ENCODE measurements at places on chromosomes 1 and 21.

- peak; percentile 68 for DNase-seq
Observed at GRCh38 chr1:11478571-11479374, at the start of gene DISP3. DISP3 (plus strand) TSS chr1:11479155; CDS start chr1:11500993, 21,838 bp downstream.

DNA sequence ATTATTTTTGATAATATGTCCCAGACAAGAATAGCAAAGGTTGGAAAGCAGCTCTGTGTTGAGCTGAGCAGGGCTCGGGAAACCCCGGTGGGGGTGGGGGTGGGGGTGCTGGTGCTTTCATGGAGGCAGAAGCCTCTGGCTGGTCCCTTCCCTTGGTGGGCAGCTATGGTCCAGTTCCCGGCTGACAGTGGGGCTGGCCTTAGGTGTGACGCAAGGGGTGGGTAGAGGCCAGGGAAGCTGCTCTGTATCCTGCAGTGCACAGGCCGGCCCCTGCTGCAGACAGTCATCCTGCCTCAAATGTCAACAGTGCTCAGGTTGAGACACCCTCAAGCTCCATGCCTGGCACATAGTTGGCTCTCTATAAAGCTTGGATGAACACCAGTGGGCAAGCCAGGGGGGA lies 8.9 kb downstream of the ACTL8 start:
- DNase-seq = no peak

DNA sequence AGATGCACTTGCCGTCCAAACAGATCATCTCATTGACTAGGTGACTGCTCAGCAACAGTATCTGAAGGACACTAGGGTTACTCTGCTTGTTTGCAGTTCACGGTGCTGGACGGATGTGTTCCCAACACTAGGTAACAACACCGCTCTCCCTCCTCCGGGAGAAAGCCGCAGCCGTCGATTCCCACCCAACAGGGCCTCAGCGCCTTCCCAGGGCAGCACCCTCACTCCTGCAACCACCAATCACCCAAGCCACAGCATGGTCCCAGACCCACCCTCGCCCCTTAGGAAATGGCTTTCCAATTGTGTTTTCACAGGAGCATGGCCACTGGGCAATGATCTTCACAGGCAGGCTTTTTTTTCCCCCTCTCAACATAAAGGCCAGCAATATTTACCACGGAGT lies 779 bp downstream of the TLR5 start:
- no peak for DNase-seq

DNA sequence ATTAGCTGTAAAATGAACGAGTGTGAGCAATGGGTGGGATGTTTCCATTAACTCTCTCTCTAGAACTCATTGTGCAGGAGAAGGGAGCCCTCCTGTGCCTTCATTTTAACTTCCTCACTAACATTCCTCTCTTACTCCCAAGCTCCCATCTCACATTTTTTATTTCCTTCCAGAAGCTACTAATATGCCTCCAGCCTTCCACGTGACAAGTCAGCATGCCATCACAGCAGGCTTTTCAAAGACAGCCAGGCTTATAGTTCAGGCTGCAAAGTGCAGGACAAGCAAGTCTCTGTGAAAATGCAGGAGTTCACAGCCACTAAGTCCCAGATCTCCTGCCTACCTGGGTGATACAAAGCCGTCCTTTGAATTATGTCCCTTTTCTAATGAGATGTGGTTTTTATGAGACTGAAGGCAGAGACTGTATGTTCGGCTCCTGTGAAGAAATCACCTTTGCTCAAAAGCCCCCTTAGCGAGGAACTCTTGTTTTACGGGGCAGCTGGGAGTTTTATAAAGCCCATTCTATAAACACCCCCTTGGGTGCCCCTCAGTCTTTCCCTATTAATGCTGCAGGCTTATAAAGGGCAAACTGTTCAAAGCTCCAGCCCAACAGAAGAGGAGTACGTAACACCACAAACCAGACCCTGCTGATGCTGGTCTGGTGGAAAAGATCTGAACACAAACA lies 14.8 kb upstream of the ANGPTL7 start:
- no peak for DNase-seq

- DNase-seq = no peak
Observed at GRCh38 chr1:203401199-203401877, 50.4 kb upstream of the FMOD start.

- no peak for DNase-seq
Observed at GRCh38 chr21:38254970-38255369, 1.8 kb upstream of the KCNJ15 start.

GRCh38 chr1:101769520-101769919 lies 227.2 kb downstream of the OLFM3 start:
- no peak for DNase-seq

DNA sequence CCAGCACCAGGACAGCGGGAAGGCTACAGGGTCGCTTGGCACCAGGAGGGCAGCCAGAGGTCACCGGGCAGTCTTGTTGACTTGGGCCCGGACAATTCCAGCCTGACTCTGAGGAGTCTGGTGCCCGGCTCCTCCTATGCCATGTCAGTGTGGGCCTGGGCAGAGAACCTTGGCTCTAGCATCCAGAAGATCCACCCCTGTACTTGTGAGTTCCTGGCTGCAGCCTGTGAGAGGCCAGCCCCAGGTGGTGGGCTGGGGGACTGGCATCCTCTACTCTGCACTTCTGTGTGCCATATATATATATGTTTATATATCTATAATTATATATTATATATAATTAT lies 11.6 kb upstream of the PTPN7 start:
- DNase-seq = no peak

DNA sequence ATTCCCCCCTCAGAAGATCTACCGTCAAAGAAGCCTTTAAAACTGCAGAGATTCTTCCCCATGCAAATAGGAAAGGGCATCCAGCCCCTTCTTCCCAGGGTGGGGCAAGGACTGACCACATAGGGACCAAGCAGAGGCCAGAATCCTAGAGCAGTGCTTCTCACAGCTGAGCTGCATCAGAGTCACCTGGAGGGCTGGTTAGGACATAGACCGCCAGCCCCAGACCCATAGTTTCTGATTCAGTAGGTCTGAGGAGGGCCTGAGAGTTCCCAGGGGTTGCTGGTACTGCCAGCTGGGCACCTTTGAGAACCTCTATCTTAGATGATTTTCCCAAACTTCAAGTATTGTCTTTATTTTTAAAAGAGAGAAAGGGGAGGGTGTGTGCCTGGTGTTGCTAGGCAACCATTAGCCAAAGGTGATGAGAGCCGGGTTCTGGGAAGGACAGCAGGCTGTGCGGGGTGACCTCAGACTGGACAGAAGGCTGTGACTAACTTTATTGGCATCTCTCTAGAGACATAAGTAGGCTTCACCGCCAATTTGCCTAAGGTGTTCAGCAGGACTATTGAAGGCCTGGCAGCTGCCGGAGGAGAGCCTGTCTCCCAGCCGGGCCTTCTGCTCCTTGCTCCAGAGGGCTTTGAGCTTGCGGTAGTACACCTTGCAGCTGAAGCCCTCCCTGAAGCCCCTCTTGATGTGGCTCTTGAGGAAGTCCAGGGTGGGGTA lies 3.0 kb downstream of the SPATA46 start:
- DNase-seq = peak; percentile 59

DNA sequence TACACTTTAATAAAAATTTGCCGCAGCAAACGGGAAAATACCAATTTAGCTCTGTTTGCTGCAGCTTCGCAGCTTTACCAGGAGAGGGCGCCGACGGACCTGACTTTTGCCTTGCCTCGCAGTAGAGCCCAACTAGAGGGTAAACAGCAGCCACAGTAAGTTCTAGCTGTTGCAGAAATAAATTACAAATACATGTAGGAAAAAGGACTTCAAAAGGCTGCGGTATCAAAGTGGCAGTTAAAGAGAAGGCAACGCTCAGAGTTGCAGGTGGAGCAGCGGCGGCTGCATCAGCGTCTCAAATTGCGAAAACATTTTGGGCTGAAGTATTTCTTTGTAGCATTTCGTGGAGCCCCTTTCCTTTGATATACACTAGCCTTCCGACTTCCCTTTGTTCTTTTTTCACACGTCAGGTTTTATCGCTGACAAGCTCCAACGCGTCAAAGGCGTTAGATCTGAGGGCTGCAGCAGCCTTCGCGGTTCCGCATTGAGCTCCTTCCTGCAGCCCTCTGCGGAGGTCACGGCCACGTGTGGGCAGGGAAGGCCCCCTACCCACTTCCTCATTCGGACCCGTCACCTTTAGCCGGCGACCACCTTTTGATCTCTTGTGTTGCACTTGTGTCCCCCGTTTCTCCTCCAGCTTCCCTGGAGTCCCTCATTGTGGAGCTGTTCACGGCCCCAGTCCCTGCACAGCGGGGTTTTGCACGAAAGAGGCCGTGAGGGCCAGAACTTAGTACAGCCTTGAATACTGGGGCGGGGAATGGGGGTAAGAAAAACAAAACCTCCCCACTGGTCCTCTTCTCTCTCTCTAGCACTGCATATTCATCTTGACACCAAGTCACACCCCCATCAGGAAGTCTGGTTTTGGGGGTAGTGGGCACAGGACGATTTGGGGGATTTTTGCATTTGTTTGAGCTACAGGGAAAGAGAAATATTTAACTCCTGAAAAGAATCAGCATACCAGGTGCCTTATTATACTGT lies 72.8 kb downstream of the S1PR1 start:
- no peak for DNase-seq

- no peak for DNase-seq
Observed at GRCh38 chr1:112272101-112272772, 123.8 kb upstream of the CTTNBP2NL start.

DNA sequence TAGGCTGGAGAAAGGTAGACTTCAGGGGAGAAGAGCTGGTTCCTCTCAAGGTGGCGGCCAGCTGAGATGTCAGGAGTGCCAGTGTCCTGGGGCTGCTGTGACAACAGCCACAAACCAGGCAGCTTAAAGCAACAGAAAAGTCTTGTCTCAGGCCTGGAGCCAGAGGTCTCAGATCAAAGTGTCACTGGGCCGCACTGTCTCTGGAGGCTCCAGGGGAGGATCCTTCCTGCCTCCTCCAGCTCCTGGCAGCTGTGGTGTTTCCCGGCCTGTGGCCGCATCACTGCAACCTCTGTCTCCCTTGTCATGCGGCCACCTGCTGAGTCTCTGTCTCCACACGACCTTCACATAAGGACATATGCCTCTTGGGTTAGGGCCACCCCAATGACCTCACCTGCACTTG lies 24.4 kb upstream of the TSPEAR start:
- DNase-seq = no peak

DNA sequence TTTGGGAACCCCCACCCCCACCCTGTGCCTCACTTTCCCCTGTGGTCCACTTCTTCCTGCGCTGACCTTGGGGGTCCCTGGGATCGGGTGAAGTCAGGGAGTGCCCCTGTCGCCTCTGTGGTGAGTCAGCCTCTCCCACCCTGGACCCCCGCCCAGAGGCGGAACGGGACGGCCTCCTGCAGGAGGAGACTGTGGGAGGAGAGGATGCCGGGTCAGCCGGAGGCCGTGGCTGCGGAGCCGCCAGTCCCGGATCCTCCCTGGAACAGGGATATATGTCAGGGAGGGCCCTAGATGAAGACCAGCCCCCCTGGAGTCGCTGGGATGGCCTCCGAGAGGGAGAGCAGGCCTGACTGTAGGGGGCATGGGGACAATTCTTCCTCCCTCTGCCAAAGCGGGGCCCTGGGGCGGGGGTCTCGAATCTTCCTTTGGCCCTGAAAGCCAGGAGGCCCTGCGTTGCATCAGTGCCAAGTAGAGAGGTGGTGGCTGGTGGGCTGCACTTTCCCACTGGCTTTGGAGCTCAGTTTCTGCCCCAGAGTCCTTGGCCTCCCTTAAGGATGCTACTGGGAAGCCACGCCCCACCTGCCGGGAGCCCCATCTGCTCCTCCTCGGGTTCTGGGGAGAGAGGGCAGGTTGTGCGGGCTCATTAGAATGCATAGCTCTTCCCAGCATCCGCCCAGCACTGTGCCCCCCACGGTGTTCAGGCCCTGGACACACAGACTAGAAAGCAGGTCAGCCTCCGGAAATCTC lies 930 bp downstream of the ARHGEF10L start:
- peak; percentile 43 for DNase-seq

- no peak for DNase-seq
Observed at GRCh38 chr1:29772584-29773100, 536.3 kb downstream of the PTPRU start.

GRCh38 chr1:171188388-171189266 lies 3.5 kb downstream of the FMO2 start:
- DNase-seq = peak; percentile 23

- DNase-seq = peak; percentile 51
Observed at GRCh38 chr1:109640285-109640865, 15.5 kb upstream of the GSTM4 start.

- no peak for DNase-seq
Observed at GRCh38 chr1:151009206-151009587, 948 bp downstream of the PRUNE1 start.

- no peak for DNase-seq
Observed at GRCh38 chr1:172719694-172720138, 60.8 kb downstream of the FASLG start.

DNA sequence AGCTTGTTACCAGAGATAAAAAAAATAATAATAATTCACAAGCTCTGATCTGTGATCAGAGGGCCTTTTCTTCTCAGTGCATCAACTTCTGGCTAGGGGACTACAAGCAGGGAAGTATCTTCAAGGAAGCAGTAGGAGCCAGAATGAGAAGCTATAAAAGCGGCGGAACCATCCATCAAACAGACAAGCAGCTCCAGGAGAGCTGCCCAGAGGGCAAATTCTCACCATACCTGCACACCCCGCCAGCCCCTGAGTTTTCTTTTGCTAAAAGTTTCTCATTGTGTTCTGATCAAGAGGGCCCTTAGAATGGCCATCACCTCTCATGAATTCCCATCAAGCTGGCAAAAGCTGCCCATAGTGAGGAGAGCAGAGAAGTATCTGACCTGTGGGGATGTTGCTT lies 99.4 kb downstream of the SMYD2 start:
- DNase-seq = peak; percentile 56

DNA sequence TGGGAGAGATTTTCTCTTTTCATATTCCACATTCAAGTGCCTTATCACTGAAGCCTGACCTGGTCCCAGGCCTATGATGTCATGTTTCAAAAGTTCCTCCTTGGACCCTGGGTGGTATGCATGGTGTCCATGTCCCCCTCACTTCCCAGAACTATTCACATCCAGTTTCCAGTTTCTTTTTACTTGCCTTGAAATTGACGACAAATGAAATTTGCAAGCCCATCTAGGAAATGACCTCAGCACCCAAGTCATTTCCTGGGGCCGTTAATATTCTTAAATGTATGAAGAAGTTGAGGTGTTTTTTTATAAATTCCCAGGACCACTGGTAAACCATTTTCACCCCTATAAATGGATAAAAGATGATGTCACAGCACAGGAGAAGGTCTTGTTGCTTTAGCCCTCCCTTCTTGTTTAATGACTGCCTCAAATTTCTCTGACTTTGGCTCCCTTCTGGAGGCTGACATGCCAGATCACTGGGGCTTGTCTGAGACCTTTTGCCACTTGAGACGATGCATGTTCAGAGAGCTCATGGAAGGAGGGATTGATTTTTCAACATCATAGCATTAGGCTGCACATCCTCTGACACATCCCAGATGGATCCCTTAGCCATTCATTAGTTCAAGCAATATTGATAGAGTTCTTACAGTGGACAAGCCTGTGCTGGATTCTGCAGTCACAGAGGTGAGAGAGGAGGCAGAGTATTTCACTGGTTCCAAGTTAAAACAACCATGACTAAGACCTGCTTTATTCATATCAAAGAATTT lies 221.3 kb downstream of the PLPP3 start:
- DNase-seq = no peak

GRCh38 chr1:22869325-22869724 lies 103.3 kb downstream of the LACTBL1 start:
- DNase-seq = no peak

GRCh38 chr1:16342331-16343062 lies 9.8 kb downstream of the FBXO42 start:
- DNase-seq = no peak

GRCh38 chr1:165240492-165240891 lies 116.0 kb downstream of the LMX1A start:
- DNase-seq = no peak

All from NCI-H226 (cell line).